ENCODE measurements at places on chromosomes 4 and X.

DNA sequence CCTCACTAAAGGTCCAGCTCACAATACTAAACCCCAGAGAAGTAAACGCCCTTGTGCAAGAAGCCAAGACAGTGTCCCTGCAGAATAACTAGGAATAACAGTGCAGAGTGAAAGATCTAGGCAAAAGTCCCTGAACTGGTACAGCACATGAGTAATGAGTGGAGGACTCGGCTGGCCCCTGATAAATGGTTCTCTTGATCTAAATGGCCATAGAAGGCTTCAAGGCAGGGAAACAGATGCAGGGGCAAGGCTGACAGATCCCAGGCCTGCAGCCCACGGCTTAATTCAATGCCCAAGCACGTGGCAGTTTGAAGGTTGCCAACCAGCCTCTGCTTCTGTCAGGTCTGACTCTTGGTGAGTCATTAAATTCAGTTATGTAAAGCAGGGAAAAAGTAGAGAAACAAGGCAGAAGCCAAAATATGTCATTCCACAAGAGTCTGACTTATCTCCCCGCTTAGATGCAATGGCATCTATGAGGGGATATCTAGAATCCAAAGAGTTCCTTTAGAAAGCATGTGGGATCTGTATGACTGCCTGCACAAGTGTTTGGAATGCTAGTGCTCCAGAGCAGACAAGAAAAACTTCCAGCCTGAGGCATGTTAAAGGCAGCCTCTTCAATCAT, 121.3 kb downstream of the PRDM5 start:
- no peak for DNase-seq

DNA sequence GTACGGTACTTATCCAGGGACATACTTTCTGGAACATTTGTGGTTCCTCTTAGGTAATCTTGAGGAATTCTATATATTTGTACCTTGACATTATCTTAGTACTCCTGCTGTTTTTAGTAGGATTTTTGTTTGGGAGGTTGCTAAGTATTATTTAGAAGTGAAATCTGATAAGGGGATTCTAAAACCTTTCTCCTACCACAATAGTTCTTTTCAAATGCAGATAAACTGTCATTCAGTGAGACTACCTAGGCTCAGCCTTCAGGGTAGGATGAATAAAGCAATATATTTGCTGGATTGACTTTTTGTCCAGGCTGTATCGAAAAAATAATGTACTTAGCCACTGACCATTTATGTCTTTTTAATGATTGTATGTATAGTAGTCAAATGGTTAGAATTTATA, 25.4 kb downstream of the DIAPH2 start:
- DNase-seq: no peak

- DNase-seq: no peak
Observed at GRCh38 chr4:181319629-181320028, 923.6 kb upstream of the TENM3 start.

DNA sequence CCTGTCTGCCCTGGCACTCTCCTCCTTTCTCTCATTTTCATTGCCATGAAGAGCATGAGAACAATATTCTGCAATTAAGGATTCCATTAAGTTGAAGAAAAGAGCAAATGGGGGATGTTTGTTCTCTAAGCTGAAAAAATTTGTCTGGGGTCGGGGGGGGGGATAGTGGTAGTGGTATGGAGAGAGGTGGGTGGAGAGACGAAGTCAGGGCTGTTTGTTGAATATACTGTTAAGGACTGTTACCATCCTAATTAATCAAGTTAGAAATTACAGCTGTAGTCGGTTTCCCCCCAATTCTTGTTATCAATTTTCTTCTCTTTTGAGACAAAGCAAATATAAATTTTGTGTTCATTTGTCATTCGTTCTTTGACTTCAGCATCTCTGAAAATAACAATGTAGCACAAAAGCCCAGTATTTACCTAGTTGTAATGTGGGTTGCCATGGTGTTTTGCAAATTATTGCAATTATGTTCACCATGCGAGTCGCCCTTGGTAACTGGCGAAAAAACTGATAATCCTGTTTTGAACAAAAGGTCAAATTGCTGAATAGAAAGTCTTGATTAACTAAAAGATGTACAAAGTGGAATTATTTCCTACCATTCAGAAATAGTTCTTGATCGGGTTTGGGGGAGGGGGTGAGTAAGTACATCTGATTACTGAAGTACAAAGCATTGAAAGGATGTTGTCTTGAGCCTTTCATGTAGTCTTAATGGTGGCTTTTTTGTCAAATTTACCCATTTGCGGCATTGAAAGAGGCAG, 139.1 kb downstream of the ARX start:
- no peak for DNase-seq

DNA sequence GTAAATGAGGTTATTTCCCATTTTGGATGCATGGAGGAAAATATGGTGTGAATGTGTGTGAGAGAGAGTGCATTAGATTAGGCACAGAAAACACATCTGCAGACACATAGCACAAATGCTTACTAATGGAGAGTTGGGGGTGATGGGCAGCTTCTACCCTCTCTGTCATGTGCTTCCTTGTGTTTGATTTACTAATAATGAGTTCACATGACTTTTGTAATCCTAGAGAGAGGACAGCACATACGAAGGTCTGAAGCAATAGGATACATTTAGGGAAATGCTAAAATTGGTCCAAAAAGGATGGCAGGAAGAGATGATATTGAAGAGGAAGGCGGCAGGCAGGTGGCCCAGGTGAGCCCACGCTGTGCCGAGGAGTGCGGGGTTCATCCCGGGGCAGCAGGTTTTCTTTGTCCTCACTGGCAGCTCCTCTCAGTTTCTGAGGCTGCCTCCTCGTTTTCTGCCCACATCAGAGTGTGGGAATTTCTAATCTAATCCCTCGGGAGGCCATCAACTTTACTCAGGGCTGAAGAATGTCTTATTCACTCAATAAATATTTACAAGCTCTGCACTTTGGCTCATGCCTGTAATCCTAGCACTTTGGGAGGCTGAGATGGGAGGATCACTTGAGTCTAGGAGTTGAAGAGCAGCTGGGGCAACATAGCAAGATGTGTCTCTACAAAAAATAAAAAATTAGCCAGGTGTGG, 15.9 kb upstream of the MAP9 start:
- DNase-seq: no peak

DNA sequence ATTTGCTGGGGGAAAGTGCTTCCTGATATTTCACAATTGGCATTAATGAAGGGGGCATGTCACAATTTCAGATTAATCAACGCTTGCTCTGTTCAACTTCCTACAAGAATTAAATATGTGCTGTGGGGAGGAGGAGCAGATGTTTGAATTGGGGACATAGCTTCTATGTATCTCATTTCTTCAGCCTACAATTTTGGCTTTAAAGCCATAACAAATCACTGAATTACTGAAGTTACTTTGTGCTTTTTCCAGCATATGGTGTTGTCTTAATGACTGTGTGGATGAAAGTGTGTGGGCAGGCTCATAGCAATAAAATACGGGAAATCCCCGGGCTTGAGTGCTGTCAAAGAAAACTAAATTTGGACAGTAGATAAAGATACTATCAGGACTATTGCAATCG, 813 bp downstream of the TLR7 start:
- DNase-seq: no peak

DNA sequence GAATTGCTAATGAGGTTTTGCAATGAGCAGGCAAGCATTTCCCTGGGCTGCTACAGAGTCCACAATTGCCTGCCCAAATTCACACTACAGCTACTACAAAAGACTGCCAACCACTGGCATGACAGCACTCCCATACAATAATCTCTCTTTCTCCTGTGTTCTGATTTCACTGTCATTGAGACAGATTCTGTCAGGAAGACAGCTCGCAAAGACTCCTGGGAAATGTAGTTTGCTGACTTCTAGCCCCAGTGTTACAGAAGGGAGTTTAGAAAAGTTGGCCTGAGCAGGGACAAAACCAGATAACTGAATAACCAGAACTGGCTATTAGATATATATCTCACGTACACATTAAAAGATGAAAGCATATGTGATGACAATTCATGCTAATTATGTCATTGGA, 1231.3 kb upstream of the PRKX start:
- no peak for DNase-seq

- DNase-seq: no peak
Observed at GRCh38 chrX:110310896-110311295, 7.0 kb downstream of the AMMECR1 start.

- no peak for DNase-seq
Observed at GRCh38 chrX:149682956-149683947, 28.6 kb upstream of the MAGEA11 start.

DNA sequence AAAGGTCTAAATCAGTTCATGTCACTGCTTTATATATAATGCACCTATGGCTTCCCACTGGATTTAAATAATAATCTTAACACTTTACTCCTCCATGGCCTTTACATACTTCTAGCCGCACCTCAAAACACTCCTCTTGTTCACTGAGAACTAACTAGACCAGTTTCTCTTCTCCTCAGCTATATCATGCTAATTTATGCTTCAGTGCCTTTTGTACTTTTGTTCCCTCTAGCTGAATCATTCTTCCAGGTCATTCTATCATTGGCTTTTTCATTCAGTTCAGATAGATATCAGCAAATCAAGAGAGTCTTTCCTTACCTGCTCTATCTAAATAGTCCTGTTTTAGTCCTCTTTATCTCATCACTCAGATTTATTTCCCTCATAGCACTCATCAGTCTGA, 64.2 kb downstream of the TET2 start:
- DNase-seq: no peak

GRCh38 chrX:67614423-67614822, 70.6 kb downstream of the AR start:
- no peak for DNase-seq

DNA sequence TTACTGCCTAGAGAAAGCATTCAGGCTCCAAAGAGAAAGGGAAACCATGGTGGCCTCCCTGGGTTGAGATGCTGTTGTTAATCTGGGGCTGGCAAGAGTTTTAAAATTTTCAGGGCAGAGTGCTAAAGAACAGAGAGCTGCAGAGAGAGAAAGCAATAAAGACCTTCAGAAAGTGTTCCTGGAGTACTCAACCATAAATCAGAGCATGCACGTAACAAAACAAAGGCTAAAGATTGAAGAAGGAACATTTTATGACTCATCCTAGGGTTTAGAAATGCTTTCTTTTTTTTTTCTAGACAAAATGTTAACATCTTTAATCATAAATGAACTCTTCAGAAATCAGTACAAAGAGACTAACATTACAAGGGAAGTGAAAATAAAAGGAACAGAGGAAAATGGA, 562.3 kb upstream of the NDST4 start:
- no peak for DNase-seq

GRCh38 chr4:150348079-150348478, 233.9 kb upstream of the MAB21L2 start:
- DNase-seq: no peak

DNA sequence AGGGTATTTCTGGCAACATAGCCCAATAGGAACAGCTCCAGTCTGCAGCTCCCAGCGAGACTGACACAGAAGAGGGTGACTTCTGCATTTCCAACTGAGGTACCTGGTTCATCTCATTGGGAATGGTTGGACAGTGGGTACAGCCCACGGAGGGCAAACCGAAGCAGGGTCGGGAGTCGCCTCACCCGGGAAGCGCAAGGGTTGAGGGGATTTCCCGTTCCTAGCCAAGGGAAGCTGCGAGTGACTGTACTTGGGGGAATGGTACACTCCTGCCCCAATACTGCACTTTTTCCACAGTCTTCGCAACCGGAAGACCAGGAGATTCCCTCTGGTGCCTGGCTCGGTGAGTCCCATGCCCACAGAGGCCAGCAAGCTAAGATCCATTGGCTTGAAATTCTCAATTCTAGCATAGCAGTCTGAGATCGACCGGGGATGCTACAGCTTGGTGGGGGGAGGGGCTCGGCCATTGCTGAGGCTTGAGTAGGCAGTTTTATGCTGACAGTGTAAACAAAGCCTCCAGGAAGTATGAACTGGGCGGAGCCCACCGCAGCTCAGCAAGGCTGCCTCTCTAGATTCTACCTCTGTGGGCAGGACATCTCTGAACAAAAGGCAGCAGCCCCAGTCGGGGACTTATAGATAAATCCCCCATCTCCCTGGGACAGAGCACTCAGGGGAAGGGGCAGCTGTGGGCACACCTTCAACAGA, 14.0 kb upstream of the ADAD1 start:
- DNase-seq: no peak

DNA sequence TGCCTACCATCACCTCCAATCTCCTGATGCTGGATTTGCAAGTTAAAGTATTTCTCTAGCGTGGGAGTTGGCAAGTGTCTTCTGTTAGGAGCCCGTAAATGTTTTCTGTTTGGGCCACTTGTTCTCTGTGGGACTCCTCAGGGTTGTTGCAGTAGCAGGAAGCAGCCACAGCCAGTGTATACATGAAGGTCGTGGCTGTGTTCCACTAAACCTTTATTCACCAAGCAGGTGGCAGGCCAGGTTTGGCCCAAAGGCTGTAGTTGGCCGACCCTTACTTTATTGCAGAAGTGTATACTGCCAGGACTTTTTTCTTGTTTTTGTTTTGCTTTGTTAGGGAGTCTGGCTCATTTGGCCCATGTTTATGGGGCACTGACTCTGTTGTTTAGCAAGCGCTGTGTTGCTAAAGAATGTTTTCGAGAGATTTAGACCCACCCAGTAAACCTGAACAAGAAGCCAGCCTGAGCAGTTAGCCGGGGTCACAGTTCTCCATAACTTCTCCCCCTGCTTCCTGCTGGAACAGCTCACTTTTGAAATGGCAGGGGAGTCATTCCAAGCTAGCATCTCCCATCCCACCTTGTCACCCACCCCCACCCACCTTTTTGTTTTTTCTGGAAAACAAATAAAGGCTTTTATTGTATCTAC, 58.8 kb downstream of the SHROOM2 start:
- no peak for DNase-seq

GRCh38 chr4:83436680-83437079, 18.9 kb downstream of the HELQ start:
- DNase-seq: no peak

DNA sequence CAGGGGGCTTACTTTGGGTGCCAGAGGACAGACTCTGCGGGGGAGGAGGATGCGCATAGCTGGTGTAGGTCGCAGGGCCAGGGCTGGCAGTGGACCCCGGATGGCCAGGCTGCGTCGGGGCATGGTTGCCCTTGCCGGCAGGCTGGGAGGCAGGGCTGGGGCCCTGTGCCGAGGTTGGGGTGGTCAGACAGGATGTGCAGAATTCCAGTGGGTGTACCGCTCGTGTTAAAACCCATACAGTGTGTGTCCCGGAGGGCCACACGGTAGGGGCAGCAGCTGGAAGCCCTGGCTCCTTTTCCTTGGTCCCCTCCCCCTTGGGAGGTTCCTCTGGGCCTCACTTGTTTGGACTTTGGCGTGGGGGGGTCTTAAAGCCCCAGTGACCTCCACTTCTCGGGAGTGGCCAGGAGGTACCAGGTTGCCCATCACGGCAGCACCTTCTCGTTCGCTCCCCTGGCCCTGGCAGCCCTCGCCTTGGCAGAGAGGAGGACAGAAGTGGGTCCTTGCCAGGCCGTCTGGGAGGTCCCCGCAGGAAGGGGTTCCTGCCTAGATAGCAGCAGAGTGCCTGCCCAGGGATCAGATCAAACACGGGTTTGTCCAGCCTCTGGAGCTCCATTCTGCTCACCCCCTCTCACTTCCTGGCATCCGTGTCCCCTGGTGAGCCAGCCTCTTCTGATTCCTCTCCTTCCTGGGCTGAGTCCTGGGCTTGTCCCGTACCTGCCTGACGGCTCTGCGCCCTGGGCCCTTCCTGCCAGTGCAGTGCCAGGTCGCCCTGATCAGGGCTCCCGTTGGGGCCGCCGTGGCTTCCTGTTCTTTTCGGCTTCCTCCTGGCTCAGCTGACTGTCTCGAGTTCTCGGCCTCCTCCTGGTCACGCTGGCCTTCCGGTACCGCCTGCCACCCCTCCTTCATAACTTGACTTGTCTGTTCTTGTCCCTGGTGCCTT, 56.7 kb upstream of the HGFAC start:
- no peak for DNase-seq

GRCh38 chr4:94559351-94559806, 107.6 kb downstream of the PDLIM5 start:
- DNase-seq: no peak

GRCh38 chrX:133608406-133608805, 193.1 kb upstream of the GPC4 start:
- no peak for DNase-seq

- no peak for DNase-seq
Observed at GRCh38 chr4:83860200-83860599, 324.3 kb downstream of the GPAT3 start.
